NCI-H1930 (cell line): ENCODE measurements at places on chromosomes 4 and X.

GRCh38 chr4:116391020-116391419 lies 694.4 kb downstream of the TRAM1L1 start:
- no peak for DNase-seq

- no peak for DNase-seq
These were observed 440.0 kb upstream of the IGFBP7 start for GRCh38 chr4:57550198-57550597.

DNA sequence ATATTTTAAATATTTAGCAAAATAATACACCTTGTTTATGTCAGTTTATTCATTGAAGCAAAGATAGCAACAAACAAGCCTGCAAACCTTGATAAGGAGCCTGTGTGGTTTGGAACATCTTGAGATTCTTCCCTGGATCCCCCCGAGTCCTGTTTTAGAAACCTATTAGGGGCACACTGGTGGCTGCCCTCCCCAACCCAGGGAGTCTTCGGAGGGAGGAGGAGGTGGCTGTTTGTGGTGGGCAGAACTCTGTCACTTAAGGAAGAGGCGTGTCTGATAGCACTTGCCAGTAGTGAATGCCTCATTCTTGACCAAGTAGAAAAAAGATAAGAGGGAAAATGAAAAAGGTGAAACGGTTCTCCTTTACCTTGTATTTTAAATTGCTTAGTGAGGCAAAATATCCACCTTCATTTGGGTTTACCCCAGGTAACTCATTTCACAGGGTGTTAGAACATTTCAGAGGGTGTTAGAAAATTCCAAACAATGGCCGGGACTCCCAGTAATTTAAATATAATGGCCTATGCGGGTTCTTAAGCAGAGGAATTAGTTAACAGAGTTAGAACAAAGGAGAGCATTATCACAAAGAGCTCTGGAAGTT lies 10.4 kb downstream of the KIT start:
- DNase-seq = no peak

GRCh38 chrX:43604753-43605152 lies 51.3 kb upstream of the MAOA start:
- DNase-seq = no peak

DNA sequence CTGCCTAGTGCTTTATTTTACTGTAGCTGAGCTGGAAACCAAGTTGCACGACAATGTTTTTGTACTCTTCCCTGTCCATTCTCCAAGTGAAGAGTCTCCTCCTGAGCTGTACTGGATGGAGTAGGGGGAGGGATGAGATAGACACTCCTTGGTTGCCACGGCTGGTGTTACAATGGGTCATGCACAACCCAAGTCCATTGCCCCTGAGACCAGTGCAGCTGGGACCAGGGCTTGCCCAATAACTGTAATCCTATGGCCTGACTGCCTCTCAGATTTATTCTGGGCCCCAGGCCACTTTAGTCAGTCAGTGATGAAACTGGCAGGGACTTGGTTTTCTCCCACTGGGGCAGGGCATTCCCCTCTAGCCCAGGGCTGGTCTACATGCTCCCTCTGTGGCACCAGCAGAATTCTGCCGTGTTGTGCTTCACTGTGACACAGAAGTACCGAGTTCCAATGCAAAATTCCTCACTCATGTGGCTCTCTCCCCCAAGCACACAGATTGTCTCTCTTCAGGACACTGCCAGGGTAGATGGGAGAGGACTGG lies 203.3 kb upstream of the PCDH18 start:
- DNase-seq = no peak

GRCh38 chr4:111450867-111451266 lies 694.4 kb upstream of the FAM241A start:
- no peak for DNase-seq

DNA sequence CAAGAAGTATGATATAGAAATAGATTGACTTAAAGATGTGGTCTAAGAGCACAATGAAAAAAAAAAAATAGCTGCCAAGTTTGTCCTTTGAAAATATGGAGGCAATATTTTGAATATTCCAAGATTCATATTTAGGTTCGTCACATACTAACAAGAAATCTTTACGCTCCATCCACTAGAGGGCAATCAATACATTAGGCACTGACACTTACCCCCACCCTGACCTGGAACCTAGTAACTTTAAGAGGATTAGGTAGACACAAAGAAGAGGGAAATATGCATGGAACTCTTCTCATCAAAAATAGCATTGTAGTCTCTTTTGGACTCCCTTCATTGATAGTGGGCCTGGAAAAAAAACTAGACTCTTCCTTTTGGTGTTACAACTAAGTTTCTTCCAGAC lies 1108.1 kb downstream of the PCDH19 start:
- no peak for DNase-seq

- DNase-seq = no peak
These were observed 78.3 kb upstream of the EGFL6 start for GRCh38 chrX:13491061-13491460.

DNA sequence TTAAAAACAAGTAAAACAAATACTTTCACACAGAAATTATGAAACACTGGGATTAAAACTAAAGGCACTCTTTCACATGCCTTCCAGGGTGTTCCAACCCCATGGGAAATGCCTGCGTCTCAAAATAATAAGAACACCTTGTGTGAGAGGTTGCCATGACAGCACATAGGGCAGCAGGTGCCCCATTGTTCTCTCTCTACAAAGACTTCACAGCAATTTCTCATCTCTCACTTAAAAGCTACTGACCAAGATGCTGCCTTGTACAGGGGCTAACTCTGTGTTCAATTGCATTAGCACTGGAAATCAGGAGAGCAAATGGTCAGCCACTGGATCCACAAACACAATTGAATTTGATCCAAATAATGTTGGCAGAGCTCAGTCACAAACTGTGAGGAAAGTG lies 102.5 kb upstream of the GALNTL6 start:
- no peak for DNase-seq
